Colonic mucosa (tissue), 4 donors: ENCODE measurements at places on chromosomes 4 and X.

- DNase-seq: no peak
Observed at GRCh38 chr4:76002176-76002575, 5.1 kb downstream of the CXCL9 start.

DNA sequence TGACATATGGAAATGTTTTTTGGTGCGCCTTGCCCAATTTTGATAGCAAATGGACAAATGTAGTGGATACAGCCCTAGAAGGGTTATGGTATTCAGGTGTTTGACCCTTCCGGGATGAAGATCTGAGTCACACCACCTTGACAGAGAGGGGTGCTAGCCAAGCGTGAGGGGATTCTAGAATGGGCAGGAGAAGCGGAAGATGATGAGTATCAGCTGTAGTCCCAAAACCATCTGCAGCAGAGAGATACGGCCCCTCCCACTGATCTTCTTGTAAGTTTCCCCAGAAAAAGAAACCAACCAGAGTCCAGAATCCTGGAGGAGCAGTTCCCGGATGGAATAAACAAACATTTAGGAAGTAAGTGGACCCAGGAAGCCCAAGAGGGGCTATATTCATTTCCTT is 18.1 kb downstream of the DCHS2 start:
- no peak for DNase-seq

DNA sequence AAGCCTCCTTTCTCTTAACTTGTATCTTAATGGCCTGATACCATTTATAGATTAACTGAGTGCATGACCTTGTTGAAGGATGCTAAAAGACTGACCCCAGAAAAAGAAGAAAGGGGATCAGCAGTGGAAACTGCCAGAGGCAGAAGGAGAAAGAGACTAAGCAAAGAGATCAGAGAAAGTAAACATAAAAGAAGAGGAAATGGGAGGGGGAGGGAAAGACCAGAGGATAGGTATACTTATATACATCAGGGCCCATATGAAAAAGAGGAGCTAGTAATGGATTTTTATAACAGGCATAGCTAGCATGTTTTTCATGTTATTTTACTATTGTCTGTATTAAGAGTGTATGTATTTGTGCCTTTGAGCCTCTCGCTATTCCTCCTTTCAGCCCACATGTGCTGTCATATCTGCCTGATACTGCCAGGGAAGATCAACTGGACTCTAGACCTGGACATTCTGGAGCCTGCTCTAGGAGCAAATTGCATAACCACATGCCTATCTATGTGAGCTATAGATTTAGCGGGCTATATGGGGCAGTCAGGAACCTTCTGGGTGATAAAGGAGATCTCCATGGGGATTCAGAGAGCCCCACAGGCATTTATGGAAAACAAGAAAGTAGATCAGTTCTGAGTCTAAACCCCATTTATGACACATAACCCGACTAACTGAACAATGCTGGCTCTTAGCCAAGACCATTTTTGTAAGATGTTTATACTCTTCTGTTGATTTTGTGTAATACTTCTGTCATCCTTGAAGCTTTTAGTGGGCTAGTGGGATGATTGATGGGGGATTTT is 13.4 kb upstream of the SNX12 start:
- no peak for DNase-seq

DNA sequence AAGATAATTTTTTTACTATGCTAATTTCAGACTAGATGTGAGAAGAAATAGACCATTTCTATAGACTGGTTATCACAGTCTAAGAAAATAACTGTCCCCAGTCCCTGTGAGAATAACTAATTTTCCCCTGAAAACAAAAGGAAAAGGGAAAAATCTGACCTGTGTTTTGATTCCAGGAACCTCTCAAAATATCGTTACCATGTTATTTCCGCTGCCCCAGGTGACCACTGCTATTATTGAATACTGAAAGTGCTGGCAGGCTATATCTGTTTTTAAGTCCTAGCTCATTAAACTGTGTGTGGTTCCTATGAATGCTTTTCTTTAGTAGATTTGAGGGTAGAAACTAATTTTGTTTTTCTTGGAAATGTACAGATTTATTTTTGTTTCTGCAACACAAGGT is 83.6 kb downstream of the GAB1 start:
- no peak for DNase-seq

GRCh38 chr4:34733185-34733941 is 1511.0 kb downstream of the ARAP2 start:
- DNase-seq: no peak

GRCh38 chrX:41303013-41303412 is 30.9 kb upstream of the DDX3X start:
- DNase-seq: no peak

DNA sequence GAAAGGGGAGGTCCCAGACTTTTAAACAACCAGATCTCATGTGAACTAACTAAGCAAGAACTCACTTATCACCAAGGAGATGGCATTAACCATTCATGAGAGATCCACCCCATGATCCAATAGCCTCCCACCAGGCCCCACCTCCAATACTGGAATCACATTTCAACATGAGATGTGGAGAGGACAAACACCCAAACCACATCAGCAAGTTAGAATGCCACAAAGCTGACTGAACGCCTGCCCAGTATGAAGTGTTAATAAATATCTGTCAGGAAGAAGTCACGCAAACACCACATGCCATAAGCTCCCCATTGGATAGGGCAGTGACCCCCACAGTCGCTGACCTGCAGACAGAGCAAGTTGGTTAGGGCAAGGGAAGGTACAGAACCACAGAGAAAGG is 14.3 kb downstream of the SLC10A6 start:
- no peak for DNase-seq

- no peak for DNase-seq
Observed at GRCh38 chr4:86356425-86357210, 3.2 kb downstream of the MAPK10 start.

- DNase-seq: no peak
Observed at GRCh38 chrX:67651437-67652142, 107.8 kb downstream of the AR start.

GRCh38 chrX:57044245-57044644 is 48.9 kb upstream of the SPIN3 start:
- no peak for DNase-seq

- DNase-seq: no peak
Observed at GRCh38 chr4:55121246-55121645, 4.1 kb downstream of the KDR start.

- no peak for DNase-seq
Observed at GRCh38 chrX:37371578-37371991, 22.4 kb downstream of the PRRG1 start.

DNA sequence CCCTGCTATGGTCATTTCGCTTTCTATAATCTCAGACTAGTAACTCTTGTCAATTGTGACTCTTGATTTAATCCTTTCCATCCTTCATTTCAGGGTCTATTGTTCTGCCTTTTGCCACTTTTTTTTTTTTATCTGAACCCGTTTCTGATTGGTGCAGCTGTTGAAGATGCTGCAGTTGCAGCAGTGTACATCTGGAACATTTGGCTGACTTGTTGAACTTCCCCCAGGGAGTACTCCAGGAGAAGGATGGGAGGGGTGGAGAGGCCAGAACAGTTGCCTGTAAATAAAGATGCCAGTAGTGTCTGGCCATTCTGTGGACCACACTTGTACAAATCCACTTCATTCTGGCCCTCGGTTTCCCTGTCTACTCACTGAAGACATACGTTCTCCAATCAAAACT is 1.0 kb upstream of the EDA start:
- DNase-seq: peak; percentile 17

- no peak for DNase-seq
Observed at GRCh38 chr4:156497486-156497885, 474.1 kb downstream of the PDGFC start.

DNA sequence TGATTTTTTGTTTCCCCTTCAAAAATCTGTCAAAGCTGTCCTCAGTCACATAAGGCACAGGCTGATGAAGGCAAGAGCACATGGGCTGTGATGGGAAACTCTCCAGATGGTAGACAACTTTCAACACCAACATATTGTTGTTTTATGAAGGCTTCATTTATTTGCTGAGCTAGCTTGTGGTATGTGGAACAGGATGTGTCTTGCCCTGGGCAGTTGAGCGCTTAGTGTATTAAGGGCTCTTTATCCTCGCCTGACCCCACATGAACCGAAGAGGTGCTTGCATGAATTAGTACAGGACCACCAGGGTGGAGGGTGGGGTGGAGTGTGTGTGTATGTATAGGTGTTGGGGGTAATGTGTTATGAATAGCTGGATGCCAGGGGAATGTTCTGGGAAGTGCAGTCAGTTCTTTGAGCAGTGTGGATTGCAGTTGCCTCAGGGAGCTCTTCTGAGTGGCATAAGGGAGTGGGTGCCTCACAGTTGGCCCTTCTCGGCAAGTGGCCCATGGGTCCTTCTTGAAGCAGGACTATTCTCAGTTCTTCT is 103.1 kb downstream of the PHEX start:
- DNase-seq: no peak

- no peak for DNase-seq
Observed at GRCh38 chrX:136476501-136476900, 11.2 kb upstream of the BRS3 start.

DNA sequence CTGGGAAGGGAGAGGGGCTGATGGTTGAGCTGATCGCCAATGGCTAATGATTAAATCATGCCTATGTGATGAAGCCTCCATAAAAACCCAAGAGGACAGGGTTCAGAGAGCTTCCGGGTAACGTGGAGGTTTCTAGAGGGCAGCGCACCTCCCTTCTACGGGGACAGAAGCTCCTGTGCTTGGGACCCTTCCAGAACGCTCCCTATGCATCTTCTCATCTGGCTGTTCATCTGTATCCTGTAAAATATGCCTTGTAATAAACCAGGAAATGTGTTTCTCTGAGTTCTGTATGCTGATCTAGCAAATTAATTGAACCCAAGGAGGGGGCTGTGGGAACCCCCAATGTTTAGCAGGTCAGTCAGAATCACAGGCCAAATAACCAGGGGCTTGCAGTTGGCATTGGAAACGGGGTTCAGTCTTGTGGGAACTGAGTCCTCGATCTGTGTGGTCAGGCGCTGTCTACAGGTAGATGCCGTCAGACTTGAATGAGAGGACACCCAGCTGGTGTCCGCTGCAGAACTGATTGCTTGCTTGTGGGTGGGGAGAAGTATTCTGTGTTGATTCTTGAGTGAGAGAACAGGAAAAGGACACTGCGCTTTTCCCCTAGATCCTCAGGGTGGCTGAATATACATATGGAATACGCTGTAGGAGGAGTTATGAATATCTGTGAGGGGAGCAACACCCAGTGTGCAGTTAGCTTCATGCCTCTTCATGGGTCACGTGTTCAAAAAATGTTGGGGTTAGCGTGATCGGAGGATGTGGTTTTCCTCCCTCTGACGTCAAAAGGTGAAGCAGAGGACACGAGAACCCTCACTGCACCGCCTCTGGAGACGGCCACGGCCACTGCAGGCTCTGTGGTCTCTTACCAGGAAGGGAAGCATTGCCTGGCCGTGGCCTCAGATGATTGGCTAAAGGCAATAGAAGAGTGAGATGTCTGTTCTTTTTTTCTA is 29.2 kb downstream of the HTT-AS start:
- DNase-seq: peak; percentile 38

DNA sequence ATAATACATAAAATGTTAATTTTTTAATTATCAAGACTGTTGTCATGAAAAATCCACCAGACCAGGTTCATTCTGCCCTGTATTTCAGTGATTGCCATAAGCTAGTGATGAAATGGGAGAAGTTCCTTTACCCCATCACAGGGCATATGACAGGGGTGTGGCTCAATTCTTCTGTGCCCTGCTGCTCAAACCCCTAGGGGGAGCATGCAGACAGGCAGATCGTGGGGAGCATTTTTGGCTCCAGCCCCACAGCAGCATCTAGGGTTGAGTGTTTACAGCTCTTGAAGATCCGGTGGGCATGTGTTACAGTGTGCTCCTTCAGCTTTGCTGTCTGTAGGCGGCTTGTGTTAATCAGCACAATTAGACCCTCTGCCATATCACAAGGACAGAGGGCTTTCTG is 700.7 kb downstream of the PCDH18 start:
- no peak for DNase-seq

DNA sequence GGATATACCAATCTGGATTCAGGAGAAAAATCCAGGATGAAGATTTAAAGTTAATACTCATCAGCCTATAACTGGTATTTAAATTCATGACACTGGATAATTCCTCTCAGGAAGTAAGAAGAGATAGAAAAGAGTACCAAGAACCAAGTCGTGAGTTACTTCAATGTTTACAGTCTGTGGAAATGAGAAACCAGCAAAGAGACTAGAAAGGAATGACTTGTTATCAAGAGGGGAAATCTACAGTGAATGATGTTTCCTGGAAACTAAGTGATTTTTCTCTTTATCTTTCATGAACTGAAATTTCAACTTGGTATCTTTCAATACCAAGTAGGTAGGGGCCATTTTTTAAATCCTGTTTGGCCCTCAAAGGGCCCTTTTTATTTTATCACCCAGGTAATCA is 217.9 kb upstream of the AFF2 start:
- DNase-seq: no peak

GRCh38 chrX:9420275-9421265 is 44.3 kb upstream of the TBL1X start:
- no peak for DNase-seq

- DNase-seq: no peak
Observed at GRCh38 chr4:52244848-52245247, 193.7 kb downstream of the SPATA18 start.

DNA sequence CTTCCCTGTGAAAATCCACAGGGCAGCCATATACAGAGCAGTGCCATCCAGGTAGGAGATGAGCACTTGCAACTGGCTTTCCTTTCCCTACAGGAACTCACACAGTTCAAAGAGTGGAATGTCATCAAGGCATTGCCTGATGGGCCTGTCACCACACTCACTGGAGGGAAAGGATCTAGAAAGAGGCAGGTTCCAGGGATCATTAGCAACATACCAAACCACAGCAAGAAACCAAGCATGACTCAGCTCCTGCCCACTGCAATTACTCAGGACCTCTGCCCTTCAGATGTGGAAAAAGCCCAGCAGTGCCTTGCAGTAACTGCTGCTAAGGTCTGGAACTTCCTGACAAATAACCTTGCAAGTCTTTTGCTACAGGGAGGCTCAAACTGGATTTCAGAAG is 101.2 kb downstream of the ZNF674 start:
- no peak for DNase-seq

- DNase-seq: no peak
Observed at GRCh38 chr4:77721073-77721472, 98.1 kb downstream of the CNOT6L start.

- DNase-seq: no peak
Observed at GRCh38 chrX:115284877-115285276, 4.6 kb upstream of the LUZP4 start.

- no peak for DNase-seq
Observed at GRCh38 chrX:100976211-100976610, 6.7 kb downstream of the ARL13A start.

GRCh38 chr4:68368691-68369131 is 18.8 kb upstream of the YTHDC1 start:
- DNase-seq: no peak

DNA sequence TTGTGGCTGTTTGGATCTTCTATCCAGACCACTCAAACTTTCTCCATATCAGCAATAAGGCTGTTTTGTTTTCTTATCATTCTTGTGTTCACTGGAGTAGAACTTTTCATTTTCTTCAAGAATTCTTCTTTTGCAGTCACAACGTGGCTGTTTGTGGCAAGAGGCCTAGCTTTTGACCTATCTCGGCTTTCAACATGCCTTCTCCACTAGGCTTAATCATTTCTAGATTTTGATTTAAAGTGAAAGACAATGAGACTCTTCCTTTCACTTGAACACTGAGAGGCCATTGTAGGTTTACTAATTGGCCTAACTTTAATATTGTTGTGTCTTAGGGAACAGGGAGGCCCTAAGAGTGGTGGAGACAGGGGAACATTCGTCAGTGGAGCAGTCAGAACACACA is 19.1 kb downstream of the FGF2 start:
- no peak for DNase-seq
